Caudate nucleus (tissue), 63 donors: ENCODE measurements at places on chromosomes 2 and 18.

DNA sequence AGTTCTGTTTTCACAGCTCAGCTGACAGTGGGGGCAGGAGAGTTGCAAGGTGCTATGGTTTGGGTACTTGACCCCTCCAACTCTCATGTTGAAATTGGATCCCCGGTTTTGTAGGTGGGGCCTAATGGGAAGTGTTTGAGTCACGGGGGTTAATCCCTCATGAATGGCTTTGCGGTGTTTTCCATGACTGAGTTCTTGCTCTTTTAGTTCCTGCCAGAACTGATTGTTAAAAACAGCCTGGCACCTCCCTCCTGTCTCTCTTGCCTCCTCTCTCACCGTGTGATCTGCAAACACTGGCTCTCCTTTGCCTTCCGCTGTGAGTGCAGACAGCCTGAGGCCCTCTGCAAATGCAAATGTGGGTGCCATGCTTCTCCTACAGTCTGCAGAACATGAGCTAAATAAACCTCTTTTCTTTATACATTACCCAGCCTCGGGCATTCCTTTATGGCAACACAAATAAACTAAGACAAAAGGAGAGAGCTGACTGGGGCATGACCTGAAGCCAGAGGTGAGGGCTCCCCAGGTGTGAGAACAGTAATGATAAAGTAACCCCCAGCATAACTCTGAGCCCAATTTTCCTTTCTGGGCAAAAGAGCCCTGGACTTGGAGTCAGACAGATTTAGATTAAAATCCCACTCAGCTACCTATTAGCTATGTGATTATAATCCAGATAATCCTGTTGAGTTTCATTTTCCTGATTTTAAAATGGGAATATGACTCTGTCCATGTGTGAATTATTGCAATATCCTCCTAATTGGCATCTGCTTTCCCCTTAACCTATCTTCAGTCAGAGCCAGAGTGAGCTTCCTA is 64.9 kb upstream of the CAPN13 start:
- DNase-seq, result no peak

DNA sequence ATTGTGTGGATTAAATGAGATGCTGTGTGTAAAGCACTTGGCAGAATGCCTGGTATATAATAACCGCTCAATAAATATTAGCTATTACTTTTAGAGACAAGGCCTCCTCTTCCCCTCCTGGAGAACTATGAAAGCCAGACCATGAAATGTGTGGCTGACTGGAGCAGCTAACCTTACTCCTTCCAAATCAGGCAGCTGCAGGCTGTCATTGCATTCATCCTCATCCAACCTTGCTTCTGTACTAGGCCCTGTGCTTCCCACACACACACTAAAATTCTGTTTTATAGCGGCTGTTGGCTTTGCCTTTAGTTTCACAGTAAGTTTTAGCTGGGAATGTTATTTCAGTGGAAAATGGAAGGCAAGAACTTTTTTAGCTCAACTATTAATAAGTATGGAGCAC is 10.2 kb upstream of the SP9 start:
- DNase-seq, result no peak

- no peak for DNase-seq
Observed at GRCh38 chr2:161077367-161078210, 82.6 kb upstream of the TANK start.

GRCh38 chr2:149314687-149315086 is 15.7 kb upstream of the LYPD6 start:
- DNase-seq, result no peak

GRCh38 chr18:57243624-57244179 is 96.8 kb downstream of the BOD1L2 start:
- DNase-seq, result no peak

DNA sequence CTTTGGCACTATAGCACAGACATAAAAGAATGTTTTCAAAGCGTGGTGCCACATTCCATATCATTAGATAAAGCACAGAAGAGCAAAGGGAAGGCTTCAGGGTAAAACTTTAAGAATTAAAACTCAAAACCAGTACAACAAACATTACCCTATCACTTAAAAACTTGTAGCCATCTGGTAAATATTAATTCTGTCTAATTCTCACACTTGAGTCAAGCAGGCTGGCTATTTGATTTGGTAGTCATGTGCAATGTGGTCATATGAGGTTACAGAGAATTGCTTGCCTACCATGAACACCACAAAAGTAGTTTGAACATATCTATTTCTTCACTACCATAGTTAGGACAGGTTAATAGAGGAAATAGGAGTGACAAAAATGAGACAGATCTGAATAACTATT is 244.9 kb downstream of the IRS1 start:
- no peak for DNase-seq

DNA sequence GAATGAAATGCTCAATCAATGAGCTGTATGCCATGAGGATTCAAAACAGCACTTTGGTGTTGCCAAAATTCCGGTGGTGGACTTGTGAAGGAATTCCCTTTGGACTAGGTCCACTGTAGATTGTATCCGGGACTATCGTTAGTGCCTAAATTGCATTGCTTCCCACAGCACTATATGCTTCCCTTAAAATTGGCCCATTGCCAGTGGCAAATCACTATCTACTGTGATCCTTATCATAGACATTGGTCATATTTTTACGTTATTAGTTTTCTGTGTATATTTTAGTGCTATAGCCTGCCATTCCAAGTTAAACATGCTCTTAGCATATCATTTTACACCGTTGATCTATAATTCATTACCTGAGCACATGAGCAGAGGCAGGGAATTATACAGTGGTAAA is 1.7 kb downstream of the PJVK start:
- DNase-seq, result no peak

DNA sequence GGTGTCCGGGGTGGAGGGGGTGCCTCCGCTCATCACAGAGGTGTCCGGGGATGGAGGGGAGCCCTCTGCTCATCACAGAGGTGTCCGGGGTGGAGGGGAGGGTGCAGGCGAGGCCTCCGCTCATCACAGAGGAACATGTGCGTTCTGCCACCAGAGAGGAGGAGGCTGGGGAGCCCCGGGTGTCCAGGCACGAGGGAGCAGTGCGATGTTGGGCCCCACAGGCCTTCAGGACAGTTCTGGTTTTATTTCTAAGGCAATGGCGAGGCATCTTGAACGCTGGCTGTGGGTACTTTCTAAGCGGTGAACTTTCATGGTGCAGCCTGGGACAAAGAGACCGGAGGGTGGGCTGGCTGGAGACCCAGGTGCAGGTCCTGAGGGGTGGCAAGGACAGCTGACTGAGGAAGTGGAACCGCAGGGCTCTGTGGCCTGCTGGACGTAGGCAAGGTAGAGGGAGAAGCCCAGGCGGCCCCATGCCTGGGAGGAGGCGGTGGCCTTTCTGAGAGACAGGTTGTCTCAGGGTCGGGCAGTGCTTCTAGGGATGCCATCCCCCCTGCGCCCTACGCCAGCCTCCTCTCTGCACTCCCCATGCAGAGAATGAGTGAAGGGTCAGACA is 196.6 kb upstream of the SALL3 start:
- DNase-seq, result no peak

GRCh38 chr2:98902209-98903063 is 33.6 kb downstream of the CRACDL start:
- no peak for DNase-seq

- no peak for DNase-seq
Observed at GRCh38 chr2:226631187-226631586, 168.4 kb downstream of the IRS1 start.

DNA sequence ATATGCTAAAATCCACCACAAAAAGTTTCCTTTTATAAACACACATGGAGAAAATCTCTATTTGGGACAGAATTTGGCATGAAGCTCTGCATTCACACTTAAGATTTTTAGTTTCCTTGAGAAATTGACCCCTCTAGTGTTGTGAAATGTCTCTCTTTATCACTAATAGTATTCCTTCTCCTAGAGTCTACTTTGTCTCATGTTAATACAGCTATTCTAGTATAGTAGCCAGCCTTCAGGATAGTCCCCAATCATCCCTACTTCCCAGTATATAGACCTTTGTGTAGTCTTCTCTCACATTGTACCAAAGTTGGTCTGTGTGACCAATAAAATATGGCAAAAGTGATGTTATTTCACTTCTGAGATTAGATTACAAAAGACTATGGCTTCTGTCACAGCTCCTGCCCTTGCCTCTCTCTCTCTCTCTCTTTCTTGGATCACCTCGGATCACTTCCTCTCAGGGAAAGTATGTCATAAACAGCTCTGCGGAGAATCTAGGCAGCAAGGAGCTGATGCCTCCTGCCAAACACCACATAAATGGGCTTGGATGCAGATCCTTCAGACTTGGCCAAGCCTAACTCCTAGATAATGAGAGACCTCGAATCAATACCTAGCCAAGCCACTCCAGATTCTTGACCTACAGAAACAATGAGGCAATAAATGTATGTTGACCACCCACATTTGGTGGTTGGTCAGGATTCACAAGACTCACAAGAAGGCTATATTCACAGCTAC is 59.7 kb upstream of the NABP1 start:
- no peak for DNase-seq

GRCh38 chr2:199336546-199336945 is 121.2 kb downstream of the SATB2 start:
- DNase-seq, result no peak

GRCh38 chr2:105812180-105813044 is 67.7 kb downstream of the NCK2 start:
- DNase-seq, result peak; percentile 48

- DNase-seq, result no peak
Observed at GRCh38 chr18:78740876-78741275, 238.7 kb upstream of the SALL3 start.

- DNase-seq, result no peak
Observed at GRCh38 chr2:154240921-154241379, 369.2 kb downstream of the GALNT13 start.

DNA sequence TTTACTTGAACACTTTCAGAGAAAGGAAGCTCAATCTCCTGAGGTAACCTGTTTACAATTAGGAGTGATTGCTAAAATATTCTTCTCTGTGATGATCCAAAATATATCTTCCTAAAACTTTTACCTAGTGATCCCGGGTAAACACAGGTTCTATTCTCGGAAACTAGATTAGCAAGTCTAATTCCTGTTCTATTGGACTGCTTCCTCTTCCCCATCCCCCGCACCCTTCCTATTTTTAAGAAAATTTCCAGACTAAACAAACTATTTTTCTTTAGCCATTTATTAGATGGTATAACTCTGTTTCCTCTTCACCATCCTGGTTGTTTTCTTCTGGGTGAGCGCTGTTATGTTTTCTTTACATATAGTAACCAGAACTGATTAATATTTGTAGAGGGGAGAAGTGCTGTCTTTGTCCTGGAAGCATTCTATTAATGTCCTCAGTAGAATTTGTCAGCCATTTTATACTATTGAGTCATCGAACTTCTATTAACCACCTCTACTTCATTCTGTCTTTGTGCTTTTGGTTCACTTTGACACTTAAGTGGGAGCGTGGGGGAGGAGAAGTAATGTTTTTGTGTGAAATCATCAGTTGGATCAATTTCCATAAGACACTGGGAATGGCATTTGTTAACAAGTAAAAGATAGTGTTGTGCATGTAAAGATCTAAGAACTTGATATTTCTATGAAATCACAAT is 31.8 kb downstream of the CREB1 start:
- DNase-seq, result peak; percentile 1

- DNase-seq, result no peak
Observed at GRCh38 chr2:20649976-20650375, 922 bp downstream of the HS1BP3 start.

DNA sequence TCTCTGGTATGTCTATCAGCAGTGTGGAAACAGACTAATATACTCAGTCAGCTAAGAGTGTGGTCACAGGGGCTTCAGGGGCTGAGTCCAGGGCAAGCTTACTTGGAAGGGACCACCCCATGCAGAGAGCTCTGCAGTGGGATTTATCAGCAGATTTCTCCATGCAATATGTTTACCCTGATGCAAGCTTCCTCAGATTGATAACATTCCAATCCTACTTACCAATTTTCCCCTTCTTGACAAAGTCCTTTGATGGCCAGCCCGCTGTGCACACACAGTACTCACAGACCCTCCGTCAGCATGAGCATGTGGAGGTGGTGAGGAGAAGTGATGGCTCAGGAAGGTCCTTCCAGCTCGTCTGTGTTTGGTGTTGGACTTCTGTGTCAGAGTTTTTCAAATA is 51.8 kb downstream of the SH3RF3 start:
- no peak for DNase-seq

GRCh38 chr2:241035818-241036396 is 37.5 kb downstream of the SNED1 start:
- no peak for DNase-seq

DNA sequence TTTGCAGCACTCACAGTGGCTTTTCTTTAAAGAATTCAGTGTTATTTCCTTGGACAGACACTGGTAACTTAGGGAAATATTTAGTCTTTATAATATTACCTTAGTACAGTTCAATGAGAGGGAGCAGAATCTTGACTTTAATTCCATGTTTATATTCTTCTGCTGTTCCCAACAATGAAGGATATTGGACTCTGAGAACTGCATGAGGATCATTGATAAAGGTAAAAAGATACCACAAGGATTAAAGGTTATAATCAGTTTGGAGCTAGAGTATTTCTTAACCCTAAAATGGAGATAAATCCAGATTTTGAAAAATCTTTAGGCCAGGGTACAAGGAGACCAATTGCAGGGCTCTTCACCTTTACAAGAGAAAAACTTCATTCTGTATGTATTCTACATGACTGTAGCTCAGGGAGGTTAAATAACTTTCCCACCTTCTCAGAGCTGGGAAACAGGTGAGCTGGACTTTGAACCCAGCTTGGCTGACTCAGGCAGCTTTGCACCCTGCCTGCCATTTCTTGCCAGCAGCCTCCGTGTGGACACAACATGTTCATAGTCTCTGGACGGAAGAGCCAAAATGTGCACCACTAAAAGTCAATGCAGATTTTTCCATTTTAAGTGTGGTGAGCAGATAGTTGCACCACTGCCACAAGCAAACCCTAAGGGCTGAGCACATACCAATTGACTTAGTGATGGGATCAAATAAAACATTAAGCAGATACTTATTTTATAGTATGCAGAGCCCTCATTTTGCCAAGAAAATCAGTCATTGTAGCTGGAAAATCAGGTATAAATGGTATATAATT is 26.7 kb downstream of the UPP2 start:
- DNase-seq, result no peak

- DNase-seq, result no peak
Observed at GRCh38 chr18:9319333-9319732, 15.2 kb upstream of the TWSG1 start.

DNA sequence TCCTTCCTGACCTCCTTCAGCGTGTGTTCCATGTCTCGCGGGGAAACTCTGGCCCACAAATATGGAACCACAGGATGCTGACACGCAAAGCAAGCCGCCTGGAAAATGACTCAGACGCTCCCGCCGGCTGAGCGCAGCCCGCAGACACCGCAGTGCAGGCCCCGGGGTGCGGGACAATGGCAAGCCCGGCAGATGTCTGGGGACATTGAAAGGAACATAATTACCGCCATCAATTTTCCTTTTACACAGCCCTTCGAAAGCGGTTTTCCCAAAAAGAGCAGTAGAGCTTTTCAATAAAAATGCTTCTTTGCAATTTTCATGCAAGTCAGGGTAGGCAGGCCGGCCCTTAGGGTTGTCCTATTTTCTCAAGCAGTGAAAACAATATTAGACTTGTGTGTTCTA is 159.2 kb upstream of the SH3BP4 start:
- no peak for DNase-seq

GRCh38 chr2:129778584-129778877 is 200.9 kb upstream of the RAB6C start:
- no peak for DNase-seq
